ENCODE measurements at places on chromosomes 11 and 22.

DNA sequence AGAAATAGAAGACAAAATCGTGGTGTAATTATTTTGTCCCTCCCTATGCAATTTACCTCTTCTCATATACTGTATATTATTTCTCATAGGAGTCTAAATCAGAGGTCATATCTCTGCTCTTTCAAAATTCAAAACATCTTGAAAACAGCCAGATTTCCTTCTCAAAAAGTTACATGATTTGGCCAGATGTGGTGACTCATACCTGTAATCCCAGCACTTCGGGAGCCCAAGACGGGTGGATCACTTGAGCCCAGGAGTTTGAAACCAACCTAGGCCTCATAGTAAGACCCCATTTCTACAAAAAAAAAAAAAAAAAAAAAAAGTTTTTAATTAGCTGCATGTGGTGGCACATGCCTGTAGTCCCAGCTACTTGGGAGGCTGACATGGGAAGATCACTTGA lies 29.0 kb upstream of the DNAJB7 start:
- no peak for DNase-seq

DNA sequence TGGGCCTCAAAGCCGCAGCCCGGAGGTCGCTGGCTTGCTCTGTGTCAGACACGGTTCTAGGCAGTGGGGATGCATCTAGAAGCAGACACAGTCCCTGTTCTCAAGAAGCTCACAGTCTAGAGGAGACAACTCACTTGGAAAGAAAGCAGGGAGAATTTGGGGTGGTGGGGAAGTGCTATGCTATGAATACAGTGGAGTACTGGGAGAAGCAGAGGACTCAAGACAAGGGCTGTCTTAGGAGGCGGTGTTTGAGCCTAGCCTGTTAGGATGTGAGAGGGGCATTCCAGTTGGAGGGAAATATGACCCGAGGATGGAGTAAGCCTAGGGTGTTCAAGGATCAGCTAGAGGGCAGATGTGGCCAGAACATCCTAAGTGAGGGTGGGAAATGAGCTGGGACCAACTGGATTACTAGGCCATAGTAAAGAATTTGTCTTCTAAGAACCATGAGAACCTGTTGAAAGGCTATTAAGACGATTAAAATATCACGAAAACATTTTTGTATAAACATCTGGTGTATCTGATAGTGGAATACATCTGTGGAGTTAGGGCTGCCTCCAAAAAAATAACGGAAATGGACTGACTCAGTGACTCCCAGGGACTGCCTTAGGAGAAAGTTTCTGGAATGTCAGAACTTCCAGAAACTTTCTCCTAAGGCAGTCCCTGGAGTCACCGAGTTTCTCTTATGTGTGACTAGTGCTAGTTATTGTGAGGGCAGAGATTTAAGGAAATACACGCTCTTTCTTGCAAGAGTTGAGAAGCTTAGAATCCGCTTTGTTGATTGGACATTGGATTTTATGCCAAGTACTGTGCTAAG lies 1.1 kb upstream of the PITPNB start:
- peak; percentile 46 for DNase-seq

- DNase-seq: peak; percentile 11
Measured at GRCh38 chr22:36136475-36136874, 24.1 kb downstream of the APOL3 start.

DNA sequence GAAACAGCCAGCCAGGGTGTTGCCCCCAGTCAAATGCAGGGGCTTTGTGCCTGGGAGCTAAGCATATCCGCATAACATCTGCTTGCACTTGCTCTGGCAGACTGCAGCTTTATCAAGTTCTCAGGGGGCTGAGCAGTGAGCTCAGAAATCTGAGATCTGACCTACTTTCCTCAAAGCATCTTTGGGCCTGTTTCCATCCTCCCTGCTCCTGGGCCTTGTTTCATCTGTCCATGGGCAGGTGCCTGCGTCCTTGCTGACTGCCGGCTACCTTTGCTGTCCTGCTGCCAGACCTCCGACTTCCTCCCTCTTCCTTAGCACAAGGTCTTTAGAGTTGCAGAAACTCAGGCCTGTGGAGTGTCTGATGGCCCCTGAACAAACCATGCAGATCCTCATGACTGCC lies 131.2 kb upstream of the B3GAT1 start:
- no peak for DNase-seq
